ENCODE measurements at places on chromosomes 11 and 22.

- DNase-seq, result no peak
These were observed 28.8 kb downstream of the CHKA start for GRCh38 chr11:68092411-68092810.

GRCh38 chr11:46264976-46265375 is 12.5 kb upstream of the CREB3L1 start:
- DNase-seq, result no peak

DNA sequence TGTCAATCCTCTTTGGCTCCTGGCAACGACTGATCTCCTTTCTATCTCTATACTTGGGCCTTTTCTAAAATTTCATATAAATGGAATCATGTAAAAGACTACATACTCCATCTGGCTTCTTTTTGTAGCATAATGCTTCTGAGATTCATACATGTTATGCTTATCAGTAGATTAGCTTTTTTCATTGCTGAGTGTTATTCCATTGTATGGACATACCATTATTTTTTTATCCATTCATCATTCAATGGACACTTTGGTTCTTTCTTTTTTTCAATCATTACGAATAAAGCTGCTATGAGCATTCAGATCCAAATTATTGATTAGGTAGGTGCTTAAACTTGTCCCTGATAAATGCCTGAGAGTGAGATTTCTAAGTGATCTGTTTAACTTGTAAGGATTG is 11.7 kb upstream of the ARL14EP start:
- DNase-seq, result no peak

DNA sequence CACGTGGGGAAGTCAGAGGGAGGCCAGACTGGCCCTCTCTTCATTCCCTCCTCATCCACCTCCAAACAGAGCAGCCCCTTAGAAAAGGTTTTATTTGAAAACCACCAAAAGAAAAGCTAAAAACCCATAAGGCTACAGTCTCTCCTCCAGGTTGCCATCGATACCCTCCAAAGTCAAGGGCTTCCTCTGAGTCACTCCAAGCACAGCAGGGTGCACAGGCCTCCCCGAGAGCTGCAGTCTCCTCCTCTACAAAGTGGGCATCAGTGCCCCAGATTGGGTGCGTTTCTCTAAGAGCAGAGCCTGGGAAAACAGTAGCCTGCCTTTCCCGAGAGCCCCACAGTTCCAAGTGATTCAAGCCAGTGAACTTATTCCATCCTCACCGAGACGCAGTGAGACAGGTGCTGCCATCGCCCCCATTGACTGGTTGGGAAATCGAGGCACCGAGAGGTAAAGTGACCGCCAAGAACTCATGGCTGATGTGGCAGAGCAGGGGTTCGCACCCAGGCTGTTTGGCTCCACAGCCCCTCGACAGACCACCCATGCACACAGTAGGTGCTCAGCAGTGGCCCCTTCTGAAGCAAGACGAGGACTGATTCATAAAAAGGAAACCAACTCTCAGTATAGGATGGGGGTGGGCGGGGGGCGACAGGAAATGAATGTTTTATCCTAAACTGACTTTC is 91.7 kb upstream of the SHISAL1 start:
- no peak for DNase-seq

GRCh38 chr11:69454018-69454417 is 27.4 kb upstream of the LINC01488 start:
- DNase-seq, result no peak

GRCh38 chr11:78201096-78201818 is 12.5 kb downstream of the USP35 start:
- no peak for DNase-seq

DNA sequence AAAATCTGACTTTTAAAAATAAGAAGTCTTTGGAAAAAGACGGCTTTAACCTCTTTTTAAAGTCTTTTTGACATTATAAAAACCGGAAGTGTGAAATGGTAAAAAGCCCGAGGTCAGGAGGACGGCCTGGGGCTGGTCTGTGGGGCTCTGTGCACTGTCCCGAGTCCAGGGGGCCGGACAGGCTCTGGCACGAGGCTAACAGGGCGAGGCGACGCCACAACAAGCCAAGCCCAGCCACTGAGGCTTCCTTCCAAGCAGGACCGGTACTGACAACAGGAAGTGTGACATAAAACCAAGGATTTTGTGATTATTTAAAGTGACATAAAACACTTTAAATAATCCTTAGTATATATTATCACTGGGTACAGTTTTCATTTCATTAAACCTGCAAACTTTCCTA is 39.2 kb downstream of the BRD1 start:
- DNase-seq, result no peak

- DNase-seq, result no peak
These were observed 75.6 kb downstream of the CLPB start for GRCh38 chr11:72358466-72359405.

- DNase-seq, result no peak
These were observed at the start of gene BID for GRCh38 chr22:17774206-17774925. BID (minus strand) TSS chr22:17774469; CDS start chr22:17750116, 24,353 bp downstream.

DNA sequence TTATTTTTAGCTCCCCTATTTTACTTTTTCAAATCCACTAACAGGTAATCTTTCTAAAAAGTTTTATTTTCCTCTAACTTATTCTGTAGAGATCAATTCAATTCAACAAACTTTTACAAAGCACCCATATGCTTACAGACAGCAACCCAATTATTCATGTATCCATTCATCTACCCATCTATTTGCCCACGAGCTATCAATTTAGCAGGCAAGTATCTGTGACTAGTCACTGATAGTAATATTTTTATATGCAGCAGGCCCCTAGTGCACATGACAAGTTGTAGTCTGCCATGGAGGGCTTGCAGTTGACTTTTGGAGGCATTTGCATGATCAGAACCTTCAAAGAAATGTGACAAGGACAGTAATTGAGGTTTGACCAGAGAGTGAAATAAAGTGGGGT is 753.2 kb upstream of the TENM4 start:
- DNase-seq, result no peak

- DNase-seq, result no peak
These were observed 30.8 kb upstream of the PICK1 start for GRCh38 chr22:38026130-38027111.

DNA sequence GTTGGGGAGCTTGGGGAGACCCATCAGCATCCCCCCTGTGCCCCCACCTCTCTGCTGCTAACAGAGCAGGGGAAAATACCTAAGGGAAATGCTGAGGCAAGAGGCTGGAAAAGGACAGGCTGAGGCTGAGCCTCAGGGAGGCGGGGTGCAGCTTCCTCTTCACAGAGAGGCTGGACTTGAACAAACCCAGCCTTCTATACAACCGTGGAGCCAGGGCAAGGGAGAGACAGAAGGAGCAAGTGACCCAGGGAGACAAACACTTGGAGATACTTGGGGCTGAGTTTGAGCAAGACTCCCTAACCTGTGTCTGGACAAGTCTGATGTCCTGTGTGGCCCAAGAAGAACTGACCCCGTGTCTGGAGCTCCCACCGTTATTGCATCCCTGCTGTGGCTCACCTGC is at the start of gene SLCO2B1:
SLCO2B1 (plus strand) TSS at position 229 of the 400 bp plus-strand sequence. CDS start 275 bp downstream, outside the sequence.
- no peak for DNase-seq

DNA sequence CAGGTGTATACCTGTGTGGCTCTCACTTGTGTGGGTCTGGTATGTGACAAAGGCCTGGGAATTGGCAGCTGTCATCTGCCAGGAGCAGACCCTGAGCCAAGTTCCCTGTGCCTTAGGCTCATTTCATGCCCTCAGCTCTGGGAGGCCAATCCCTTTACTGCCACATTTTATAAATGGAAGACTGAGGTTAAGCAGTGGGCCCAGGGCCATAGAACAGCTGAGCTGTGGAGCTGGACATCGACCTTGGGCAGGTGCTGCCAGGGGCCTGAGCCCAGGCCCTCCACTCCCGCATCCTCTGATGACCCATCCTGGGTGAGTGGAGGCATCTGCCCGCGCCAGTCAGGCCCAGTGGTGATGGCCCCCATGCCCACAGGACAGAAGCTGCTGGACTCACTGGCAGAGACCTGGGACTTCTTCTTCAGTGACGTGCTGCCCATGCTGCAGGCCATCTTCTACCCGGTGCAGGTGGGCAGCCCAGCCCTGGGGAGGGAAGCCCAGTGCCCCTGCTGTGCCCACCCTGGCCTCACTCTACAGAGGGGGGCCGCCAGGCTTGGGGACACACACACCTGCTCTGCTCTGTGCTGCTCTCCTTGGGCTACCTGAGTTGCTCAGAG is 20.9 kb upstream of the ARHGAP8 start:
- DNase-seq, result no peak

DNA sequence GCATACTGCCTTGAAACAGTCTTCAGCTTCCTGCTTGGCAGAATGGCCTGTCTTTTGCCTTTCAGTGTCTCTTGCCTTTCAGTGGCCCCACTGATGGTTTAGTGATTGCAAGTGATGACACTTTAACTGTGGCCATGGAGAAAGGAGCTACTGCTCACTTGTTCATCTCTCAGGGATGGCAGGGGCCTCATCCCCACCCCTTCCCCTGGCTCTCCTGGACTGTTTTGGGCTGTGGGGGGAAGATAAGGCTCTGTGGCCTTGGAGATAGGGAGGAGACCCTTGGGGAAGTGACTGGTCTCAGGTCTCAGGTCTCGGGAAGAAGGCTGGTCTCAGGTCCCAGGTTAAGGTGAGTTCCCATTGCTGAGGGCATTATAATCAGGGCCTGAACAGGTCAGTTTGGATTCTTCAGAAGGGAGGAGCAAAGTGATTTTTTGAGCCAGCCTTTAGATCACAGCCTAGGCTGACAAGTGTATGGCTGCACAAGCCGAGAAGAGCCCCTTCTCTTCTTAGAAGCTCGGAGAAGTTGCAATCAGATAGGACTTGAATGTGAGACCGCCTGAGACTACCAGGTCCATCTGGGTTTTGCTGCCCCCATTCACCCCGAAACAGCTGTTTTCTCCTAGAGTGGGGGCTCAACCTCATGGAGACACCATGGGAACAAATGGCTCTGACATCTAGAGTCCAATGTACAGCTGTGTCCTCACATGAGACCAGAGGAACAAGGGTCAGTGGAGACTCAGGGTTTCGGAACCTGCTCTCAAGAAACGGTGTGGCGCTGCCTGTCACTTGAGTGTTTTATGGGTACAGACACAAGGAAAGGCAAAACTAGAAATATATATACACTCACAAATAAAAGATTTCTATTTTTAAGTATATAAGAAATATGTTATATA is 15.9 kb upstream of the P2RY2 start:
- DNase-seq, result no peak

DNA sequence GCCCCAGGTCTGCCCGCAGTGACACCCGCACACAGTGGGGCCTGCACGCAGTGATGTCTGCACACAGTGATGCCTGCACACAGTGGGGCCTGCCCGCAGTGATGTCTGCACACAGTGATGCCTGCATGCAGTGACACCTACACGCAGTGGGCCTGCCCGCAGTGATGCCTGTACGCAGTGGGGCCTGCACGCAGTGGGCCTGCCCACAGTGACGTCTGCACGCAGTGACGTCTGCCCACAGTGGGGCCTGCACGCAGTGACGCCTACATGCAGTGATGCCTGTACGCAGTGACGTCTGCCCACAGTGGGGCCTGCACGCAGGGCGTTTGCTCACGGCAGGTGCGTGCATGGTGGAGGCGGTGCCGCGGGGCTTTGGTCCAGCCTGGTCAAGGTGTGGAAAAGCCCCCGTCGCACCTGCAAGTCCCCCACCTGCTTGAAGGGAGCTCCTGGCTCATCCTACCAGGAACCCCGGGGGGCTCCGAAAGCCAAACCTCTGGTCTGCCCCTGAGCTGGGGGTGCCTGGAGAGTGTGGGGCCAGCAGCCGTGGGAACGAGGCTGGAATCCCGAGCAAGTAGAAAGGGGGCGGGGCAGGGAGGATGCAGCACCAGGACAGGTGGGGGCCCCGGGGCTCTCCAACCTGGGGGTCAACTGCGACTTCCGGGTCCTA is 8.9 kb upstream of the SYT8 start:
- no peak for DNase-seq

DNA sequence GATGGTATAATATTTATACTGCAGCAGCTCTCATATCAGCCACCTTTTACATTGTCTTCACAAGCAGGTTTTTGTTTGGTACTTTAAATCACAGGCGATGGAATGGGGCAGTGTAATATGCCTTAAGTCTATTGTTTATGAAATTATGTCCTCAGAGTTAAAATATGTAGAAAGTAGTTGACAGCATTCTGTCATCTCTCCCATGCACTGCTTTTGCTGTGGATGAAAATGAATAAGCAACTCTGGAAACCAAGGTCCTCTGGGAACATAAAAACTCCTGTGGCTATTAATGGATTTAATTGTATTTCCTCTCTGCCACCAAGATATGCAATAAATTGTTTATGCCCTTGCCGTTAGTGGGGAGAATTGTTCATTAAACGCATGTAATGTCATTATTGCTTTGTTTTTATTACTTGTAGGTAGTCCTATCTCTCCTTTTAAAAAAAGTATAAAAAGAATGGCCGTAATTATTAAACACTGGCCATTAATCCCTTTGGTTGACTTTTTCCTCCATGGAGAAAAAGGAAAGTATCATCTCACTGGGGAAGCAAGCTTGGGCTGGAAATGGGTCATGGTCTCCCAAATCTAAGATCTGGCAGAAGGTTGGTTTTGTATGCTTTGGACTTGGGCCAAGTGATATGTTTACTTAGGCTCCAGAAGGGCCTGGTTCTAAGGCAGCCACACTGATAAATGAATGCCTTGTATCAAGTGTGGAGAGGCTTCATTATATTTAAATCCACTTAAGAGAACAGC is 13.1 kb downstream of the PACS1 start:
- no peak for DNase-seq

DNA sequence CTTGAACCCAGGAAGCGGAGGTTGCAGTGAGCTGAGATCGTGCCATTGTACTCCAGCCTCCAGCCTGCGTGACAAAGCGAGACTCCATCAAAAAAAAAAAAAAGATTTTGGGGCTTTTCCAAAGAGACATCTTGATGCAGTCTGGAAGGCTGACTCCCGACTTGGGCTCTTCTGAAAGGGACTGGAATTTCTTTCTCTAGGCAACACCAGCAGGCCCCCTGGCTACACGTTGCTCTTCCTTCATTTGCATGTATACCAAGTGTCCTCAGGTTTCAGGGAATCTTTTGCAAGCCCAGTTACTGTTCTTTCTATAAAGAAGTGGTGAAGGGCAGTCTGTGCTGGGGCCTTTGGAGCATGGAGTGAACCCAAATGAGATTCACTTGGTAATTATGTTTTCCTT is 211.0 kb downstream of the GRIK4 start:
- DNase-seq, result no peak
